Motor neuron (in vitro differentiated cells): ENCODE measurements at places on chromosomes 11 and 22. TPM values are rescaled to one million over a fixed set of nuclear protein-coding genes. Genes with fewer than 3 reads are reported as not detected.

LRRC56 gene
- total RNA-seq, result 7.2 and 7.6 TPM in 2 replicates

GPR83 gene
- 0.21 TPM in 1 of 2 replicates, not detected in the other for total RNA-seq

ROBO4 gene
- 1.9 and 2.5 TPM in 2 replicates for total RNA-seq

HORMAD2 gene
- 0.11 and 0.25 TPM in 2 replicates for total RNA-seq

POLR2L gene
- 134 and 148 TPM in 2 replicates for total RNA-seq

UBQLN3 gene
- 0.26 and 0.35 TPM in 2 replicates for total RNA-seq

MPPED1 gene
- 2.0 TPM in 2 replicates for total RNA-seq

PGA5 gene
- total RNA-seq, result 0.68 and 0.96 TPM in 2 replicates

GUCY1A2 gene
- 5.1 and 5.3 TPM in 2 replicates for total RNA-seq

CD3G gene
- total RNA-seq, result not detected in 2 replicates

FBLN1 gene
- 26.9 and 47.7 TPM in 2 replicates for total RNA-seq

FXYD6 gene
- total RNA-seq, result 0.41 and 0.65 TPM in 2 replicates

MLC1 gene
- total RNA-seq, result 0.13 and 0.18 TPM in 2 replicates

GSTT2B gene
- total RNA-seq, result 1.0 and 1.4 TPM in 2 replicates

TSPAN18 gene
- total RNA-seq, result 17.4 and 20.3 TPM in 2 replicates

CRYBB3 gene
- not detected in 2 replicates for total RNA-seq

SERPINH1 gene
- total RNA-seq, result 62.0 and 65.4 TPM in 2 replicates

CCDC87 gene
- total RNA-seq, result 0.85 and 1.0 TPM in 2 replicates

APOBEC3B gene
- total RNA-seq, result 0.81 and 1.2 TPM in 2 replicates

HEPN1 gene
- total RNA-seq, result not detected in 2 replicates

ASPHD2 gene
- total RNA-seq, result 7.7 and 7.8 TPM in 2 replicates

MTMR3 gene
- 22.8 and 23.2 TPM in 2 replicates for total RNA-seq

MAJIN gene
- 0.23 TPM in 1 of 2 replicates, not detected in the other for total RNA-seq

CSF2RB gene
- total RNA-seq, result 0.06 TPM in 1 of 2 replicates, not detected in the other

SCGB1C1 gene
- not detected in 2 replicates for total RNA-seq

IGSF22 gene
- total RNA-seq, result 0.27 and 0.42 TPM in 2 replicates

CALCA gene
- total RNA-seq, result 6.8 and 7.2 TPM in 2 replicates

HBD gene
- not detected in 2 replicates for total RNA-seq

TUT1 gene
- 16.0 and 17.5 TPM in 2 replicates for total RNA-seq

PLXNB2 gene
- 98.2 and 150 TPM in 2 replicates for total RNA-seq

MRGPRX3 gene
- total RNA-seq, result 0.24 and 0.68 TPM in 2 replicates

C11orf87 gene
- total RNA-seq, result 6.6 and 9.7 TPM in 2 replicates

OR51B5 gene
- 0.18 and 0.25 TPM in 2 replicates for total RNA-seq

GNAZ gene
- 35.8 and 36.0 TPM in 2 replicates for total RNA-seq

MAPK8IP1 gene
- 6.3 and 9.1 TPM in 2 replicates for total RNA-seq

CARD10 gene
- total RNA-seq, result 5.4 and 7.7 TPM in 2 replicates

MS4A2 gene
- total RNA-seq, result 0.44 and 0.52 TPM in 2 replicates

CRYBB2 gene
- not detected in 2 replicates for total RNA-seq

MS4A7 gene
- 0.17 TPM in 1 of 2 replicates, not detected in the other for total RNA-seq

MS4A6E gene
- not detected in 2 replicates for total RNA-seq

LMO1 gene
- not detected in 2 replicates for total RNA-seq

PHF21B gene
- total RNA-seq, result 4.4 and 4.5 TPM in 2 replicates

CEP126 gene
- 2.3 and 3.0 TPM in 2 replicates for total RNA-seq

RSF1 gene
- 54.7 and 59.6 TPM in 2 replicates for total RNA-seq

C11orf16 gene
- 0.39 TPM in 1 of 2 replicates, not detected in the other for total RNA-seq

HEPHL1 gene
- total RNA-seq, result 0.10 and 0.22 TPM in 2 replicates

RASL10A gene
- 0.38 TPM in 1 of 2 replicates, not detected in the other for total RNA-seq

PTPRJ gene
- 5.4 and 5.5 TPM in 2 replicates for total RNA-seq

CRYAB gene
- 30.3 and 42.7 TPM in 2 replicates for total RNA-seq

TSPAN32 gene
- total RNA-seq, result 0.13 and 0.23 TPM in 2 replicates

RNF26 gene
- 8.0 and 9.1 TPM in 2 replicates for total RNA-seq

ANGPTL5 gene
- total RNA-seq, result 0.06 TPM in 1 of 2 replicates, not detected in the other

SERGEF gene
- total RNA-seq, result 20.5 and 25.2 TPM in 2 replicates

C11orf65 gene
- total RNA-seq, result 1.8 and 2.6 TPM in 2 replicates
